ENCODE measurements at places on chromosomes 2 and 18. TPM values are rescaled to one million over a fixed set of nuclear protein-coding genes. Genes with fewer than 3 reads are reported as not detected.

Gene AGFG1
- 40.9 TPM for total RNA-seq

Gene LOXHD1
- not detected for total RNA-seq

DNA sequence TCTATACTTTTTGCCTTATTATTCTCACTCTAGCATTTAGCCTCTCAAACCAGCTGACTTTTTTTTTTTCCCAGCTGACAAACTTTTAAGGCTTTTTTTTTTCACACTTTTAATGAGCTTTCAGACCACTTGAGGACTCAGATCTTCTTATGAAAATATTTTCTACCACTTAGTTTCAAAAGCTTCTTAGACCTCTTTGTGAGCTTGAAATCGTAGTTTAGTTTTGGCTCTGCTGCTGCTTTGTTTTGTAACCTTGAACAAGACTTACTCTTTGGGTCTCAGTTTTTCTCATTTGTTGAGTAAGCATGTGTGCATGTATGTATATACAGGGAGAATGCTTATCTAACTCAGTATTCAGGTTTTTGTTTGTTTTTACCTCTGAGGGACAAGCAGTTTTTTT, 3.5 kb downstream of the NBEAL1 start:
- peak; percentile 19 for DNase-seq

DNA sequence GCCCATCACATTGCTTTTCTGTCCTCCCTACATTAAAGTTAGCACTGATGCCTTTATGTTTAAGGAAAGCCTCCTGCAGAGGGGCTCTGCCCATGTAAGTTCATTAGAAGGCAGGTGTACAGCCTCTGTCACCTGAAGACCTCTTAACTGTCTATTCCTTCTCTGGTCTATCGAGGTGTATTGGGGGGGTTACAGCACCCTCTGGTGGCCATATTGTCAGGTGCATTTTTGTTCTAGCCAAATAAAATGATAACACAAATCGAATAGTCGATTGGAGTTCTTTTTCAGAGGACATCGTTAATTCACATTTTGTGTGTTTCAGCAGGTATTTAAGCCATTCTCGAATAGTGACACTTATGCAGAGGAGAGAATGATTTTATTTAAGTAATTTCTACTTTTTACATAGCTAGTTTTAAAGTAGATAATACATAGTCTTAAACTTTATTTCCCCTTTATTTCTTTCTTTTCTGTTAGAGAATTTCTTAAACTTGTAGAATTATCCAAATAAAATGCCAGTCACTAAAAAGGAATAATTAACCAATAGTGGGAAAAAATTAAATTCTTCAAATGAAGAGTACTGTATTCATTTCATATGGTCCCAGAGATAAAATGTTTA, 136.8 kb downstream of the NEDD4L start:
- DNase-seq, result peak; percentile 70

GRCh38 chr2:25938345-25938744, 44.0 kb downstream of the KIF3C start:
- DNase-seq, result no peak

DNA sequence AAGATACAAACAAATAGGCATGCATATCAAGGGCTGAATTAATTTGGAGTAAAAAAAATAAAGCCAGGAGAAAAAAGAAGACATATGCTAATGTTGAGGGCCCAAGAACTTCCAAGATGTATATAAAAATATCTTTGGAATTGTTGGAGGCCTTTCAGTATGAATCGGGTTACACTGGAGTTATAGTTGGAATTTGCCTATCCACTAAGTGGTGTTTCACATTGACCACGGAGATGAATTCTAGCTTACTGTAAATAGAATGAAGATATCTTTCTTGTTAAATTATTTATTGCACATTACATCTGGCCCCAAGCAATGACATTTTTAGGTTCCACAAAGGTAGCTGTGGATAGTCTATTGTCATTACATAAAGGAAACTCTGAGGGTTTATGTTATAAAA, 38.5 kb upstream of the TRIB2 start:
- no peak for DNase-seq

DNA sequence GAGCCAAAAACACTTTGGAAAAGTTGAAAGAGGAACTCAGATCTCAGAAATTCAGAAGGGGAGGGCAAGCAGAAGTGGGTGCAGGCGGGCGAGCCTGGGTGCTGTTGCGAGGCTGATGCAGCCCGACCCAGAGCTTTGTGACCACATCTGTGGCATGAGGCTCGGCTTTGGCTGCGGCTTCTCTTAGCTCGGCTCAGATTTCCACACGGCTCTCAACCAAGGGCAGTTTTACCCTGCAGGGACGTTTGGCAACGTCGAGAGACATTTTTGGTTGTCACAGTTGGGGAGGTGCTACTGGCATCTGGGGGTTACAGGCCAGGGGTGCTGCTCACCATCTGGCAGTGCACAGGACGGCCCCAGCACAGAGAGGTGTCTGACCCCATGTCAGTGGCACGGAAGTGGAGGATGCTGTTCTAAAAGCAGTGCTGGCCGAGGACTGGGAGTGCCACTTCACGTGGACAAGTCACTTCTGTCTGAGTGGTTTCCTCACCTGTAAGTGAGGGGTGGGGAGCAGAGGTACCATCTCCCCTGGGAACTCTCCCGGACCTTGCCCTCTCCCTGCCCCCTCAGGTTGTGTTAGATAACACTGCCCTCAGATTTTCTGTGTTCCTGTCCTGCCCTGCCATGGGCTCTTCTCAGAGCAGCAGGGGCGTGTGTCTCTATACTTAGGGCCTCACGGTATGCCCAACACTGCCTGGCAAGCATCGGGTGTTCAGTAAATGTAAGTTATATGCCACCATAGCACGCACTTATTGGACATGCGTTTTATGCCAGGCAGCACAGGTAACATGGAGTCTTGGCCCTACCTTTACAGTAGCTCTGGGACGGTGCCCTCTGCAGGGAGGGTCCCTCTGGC, 48.7 kb upstream of the FAHD2A start:
- DNase-seq, result no peak

DNA sequence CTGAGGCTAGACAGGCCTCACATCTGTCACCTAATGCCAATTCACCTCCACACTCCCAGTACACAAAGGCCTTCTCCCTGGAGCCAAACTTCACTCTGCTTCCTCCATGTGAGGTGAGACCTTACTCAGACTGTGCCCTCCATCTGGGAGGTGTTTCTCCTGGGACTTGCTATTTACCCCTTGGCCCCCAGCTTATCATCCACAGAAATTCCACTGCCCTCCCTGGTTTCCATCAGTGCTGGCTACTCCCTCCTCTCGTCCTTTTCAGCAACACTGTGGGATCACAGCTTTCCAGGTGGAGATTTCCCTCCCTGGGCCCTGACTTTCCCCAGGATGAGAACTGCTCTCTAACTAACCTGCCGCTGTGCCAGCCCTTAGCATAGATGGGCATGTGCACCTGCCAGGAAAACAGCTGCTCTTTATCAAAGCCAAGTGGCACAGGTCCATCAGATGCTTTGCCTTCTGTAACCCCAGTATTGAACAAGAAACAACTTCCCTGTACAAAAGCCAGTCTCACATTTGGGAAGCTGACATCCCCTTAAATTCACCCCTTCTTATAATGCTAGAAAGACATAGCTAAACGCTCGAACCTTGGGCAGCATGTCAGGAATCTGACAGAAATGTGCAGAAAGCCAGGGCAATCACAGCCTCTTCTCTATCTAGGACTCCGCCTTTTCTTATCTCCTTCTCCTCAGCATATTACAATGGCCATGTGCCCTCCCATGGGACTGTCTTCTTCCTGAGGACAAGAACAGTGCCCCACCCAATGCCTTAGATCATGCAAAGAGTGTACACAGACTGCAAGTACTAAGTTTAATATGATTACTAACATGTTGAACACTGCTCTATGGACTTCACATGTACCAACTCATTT, 535.5 kb upstream of the ID2 start:
- DNase-seq, result no peak

DNA sequence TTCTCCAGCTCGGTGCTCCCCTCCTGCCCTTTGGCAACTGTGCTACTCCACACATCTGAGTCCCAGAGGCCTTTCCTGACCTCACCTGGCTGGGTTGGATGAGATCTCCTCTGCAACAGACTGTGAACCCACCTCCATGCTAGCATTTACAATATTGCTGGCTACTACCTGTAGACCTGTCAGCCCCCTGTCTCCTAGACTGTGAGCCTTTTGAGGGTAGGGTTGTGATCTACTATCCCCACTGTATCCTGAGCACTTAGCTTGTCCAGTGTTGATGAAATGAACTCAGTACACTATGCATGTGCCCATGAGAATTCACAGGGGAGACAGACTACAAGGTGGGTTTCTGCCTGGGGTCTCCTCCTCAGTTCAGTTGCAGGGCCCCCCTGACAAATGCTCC, 70.1 kb downstream of the C1QL2 start:
- DNase-seq, result no peak

DNA sequence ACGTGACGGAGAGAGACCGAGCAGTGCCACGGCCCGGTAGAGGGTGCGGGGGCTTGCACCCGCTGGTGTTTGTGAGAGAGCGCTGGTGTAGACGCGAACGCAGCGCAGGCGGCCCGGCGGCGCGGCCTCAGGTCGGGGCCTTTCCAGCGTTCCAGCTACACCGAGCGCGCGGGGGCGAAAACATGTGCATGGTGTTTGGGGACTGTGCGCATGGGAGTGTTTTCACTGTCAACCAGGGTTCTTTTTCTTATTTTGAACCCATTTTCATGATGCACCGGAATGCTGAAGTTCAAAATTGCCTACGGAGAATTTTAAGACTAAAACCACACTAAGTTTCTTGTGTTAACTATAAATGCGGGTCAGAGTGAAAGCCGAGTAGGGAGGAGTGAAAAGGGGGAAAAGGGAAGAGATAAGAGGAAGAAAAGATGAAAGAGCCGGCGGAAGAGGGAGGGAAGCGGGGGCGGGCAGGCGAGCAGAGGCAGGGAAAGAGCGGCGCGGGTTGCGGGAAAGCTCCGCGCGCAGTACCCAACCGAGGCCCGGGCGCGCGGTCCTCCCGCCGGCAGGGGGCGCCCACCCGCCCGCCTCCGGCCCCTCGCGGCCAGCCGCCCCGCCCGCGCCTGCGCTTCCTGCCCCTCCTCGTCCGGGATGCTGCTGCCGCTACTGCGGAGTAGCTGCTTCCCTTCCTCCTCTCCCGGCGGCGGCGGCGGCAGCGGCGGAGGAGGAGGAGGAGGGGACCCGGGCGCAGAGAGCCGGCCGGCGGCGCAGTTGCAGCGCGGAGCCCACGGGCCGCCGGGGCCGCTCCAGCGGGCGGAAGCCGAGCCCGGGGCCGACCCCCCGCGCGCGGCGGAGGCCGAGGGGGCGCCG, at the start of gene RAB12:
TSS of gene RAB12 (plus strand) at position 643 of the 864 bp plus-strand sequence. CDS start at position 646, 3 bp downstream.
- DNase-seq, result peak; percentile 75

GRCh38 chr18:31219395-31219794, 56.7 kb upstream of the DSC1 start:
- no peak for DNase-seq
